Central memory CD4-positive, alpha-beta T cell (primary cell): ENCODE measurements at places on chromosomes 3 and 15.

DNA sequence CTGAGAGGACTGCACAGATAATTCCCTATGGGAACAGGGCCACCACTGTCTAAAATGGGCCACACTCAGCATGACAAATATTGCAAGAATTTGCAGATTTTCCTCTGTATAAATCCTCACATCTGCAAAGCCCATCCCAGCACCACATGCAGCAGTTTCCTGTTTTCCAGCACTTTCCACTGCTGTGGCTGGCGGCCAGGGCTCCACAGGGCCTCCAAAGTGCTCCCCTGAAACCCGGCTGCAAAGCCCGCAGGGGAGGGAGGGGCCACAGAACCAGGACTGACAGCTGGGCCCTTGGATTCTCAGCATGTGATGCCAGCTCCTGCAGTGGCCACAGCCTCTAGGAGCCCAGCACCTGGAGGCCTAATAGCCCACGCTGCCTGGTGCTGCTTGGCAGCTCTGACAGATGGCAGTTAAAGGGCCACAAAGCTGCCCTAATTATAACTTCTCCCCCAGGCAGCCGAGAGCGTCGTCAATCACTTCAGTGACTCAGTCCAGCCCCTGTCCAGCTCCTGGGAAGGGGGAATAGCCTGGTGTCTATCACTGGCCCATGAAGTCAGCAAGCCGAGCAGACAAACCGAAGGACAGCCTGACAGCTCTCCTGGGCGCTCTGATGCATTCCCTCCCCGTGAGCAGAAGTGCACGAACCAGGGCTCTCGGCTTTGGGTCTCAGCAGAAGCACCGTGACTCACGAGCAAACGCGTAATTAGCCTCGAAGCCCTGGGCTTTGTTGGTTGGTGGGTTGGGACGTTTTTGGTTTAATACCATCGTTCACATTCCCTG, 4.7 kb downstream of the LRRC15 start:
- DNase-seq = no peak

GRCh38 chr15:96086164-96086563, 244.3 kb upstream of the NR2F2 start:
- DNase-seq = no peak

DNA sequence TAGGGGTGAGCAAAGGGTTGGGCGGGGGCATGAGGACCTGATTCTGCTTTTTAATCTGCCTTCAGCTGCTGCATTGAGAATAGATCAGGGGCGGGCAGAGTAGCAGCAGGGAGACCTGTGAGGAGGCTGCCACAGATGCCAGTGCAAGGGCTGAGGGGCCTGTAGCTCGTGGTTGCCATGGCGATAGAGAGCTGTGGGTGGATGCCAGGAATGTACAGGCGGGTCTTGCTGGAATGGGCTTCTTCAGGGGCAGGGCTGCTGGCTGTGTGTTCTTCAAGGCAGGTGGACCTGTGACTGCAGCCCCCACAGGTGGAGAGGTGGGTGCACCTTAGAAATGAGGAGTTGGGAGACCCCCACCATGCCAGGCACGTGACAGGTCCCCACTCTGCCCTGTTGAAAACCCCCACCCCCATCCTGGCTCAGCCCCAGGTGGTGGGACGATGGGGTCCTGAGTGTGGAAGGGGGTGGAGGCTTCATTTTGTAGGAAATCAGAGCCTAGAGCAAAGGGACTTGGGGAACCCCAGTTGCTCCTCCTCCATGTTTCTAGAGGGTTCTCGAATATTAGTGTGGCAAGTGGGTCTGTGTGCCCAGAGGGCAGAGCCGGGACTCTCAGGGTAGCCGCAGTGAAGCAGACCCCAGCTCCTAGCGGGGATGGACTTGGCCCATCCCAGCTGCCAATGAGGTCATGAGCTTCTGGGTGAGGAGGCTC, 38.3 kb downstream of the SLC6A6 start:
- DNase-seq = no peak

- DNase-seq = no peak
These were observed 139.1 kb downstream of the SAMMSON start for GRCh38 chr3:70138606-70139005.

DNA sequence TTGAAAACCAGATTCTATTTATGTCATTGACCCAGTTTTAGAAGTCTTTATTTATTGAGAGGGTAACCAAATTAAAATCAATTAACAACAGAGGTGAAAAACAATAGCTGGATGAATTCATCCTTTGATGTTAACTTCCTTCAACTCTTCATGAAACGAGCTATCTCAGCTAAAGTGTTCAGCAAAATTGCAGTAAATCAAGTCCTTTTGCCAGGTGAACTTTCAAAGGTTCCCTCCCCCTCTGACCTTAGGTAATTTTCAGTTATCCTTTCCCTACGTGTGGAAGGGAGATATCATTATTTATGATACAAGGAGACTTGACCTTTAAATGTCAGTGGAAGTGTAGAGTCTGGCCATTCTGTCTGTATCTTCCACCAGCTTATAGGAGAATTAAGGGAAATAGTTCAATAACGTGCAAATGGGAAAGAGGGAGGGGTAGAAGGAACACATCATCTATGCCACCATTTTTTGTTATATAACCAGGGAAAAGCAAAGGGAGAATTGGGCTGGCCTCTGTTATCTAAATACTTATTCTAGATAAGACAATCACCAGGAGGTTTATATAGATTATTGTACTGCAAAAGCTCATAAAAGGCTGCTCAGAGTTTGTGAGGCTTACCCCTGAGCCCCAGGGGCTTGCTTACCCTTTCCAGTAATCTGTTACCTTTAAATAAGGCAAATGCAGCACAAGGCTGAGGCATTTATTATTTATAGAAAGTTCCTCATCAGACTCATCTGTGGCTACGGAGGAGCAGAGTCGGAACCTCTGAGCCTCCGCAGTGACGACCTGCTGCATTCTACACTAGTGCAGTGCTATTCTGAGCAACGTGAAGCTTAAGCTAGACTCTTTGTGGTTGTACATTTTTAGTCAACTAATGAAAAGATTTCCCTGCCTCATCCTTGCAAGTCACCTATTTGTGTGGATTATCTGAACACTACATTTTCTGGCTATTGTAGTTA, 97.7 kb upstream of the ZBED2 start:
- DNase-seq = no peak

- DNase-seq = no peak
These were observed 165.4 kb upstream of the ZPLD1 start for GRCh38 chr3:102269406-102269805.

- no peak for DNase-seq
These were observed 45.0 kb downstream of the KLF13 start for GRCh38 chr15:31371520-31372240.

DNA sequence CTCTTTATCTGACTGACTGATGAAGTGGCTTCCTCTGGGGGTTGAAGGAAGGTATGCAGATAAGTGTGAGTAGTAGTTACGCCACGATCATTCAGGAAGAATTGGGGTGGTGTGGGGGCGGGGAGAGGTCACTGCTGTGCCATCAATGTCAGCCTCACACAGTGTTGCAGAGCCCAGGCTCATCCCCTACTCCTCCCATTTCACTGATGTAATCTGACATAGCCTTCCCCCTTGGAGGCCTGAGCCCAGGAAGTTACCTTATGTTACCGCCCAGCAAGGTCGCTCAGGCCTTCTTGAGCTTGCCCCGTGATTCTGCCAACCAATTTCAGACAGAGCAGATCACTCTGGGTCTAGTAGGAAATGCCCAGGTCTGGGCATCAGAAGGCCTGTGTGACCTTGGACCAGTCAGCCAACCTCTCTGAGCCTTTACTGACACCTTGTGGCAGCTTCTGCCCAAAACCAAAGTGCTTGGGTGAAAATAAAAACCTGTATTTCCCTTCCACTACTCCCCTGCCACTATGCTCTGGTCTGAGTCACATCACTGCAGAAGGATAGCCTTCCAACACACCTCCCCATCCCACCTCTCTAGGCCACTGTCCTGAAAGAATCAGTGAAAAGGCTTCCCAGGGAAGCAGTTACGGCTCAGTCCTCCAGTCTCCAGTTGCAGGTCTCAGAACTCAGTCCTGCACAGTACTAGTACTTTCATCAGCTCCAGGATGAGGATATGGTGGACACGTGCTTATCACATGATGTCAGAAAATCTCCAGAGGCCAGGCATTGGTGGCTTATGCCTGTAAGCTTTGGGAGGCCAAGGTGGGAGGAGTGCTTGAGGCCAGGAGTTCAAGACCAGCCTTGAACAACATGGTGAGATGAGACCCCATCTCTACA, 28.1 kb upstream of the INSYN1 start:
- DNase-seq = no peak

DNA sequence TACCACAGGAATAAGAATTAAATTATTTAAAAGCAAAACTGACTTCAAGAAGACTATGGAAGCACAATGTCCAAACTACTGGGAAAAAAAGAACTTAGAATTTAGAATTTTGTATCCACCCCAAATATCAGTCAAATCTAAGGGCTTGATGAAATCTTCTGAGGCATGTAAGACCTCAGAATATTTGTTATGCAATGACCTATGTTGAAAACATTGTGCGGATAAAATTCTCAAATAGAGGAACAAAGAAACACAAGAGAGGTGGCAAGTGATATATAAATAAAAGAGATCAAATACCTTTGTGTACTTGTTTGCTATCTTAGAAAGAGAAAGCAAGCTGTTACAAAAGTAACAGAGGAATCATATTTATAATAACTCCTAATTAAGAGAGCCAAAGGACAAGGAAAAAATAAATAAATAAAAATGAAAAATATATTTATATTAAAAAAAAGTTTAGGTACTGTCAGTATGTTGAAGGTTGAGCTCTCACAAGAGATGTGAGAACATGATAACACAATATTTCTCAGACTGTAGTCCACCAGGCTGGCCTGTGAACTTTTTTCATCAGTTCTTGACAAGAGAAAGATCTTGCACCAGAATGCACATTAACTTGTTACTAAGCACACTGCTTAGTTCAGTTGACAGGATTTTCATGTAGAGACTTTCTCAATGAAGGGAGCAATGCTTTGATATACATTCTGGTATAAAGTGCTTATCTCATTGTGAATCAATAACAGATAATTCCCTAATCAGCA, 50.0 kb downstream of the CPA3 start:
- DNase-seq = no peak

DNA sequence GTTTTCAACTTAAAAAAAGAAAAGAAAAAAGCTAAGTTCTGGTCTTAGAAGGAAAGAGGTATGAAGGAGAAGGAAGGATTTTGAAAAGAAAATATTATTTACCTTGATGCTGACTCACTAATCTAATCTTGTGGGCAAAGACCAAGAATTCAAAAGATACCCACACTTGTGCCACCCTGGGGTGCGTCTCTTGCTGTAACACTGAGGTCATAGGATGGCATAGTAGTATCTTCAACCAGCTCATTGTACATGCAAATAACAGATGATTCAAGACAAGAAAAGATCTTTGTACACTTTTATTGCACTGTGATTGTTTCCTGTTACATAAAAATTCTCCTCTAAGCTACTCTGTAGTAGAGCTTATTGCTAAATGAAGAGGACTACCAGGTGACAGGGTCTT, 17.3 kb downstream of the PLS1 start:
- no peak for DNase-seq

DNA sequence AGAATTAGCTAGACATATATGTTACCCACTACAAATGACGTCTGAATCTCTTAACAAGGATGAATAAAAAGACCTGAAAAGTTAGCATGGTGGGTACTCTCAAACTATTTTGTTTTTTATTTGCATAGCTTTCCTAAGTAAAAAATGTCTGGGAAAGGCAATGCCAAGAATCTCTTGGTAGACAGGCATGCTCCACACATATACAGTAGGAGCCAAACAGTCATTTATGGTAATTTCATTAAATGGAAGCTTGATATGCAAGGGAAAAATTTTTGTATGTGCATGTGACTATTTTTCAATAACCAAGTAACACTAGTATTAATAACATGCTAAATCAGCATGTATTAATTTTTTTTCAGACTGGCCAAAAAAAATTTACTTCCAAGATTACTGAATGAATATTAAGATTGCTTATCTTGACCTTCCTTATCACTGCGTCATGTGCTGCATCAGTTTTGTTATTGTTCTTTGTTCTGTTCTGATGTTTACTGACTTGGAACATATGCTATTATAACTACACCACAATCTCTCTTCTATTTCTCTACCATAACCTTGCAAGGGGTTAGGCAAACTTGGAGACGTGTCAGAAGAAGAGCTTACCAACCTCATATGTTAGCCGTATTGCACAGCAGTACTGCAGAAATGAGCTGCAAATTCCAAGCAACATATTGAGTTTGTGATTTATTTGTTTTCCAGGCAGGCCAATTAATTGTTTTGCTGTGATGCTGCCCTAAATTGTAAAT, 255.3 kb downstream of the RBMS3 start:
- DNase-seq = no peak

DNA sequence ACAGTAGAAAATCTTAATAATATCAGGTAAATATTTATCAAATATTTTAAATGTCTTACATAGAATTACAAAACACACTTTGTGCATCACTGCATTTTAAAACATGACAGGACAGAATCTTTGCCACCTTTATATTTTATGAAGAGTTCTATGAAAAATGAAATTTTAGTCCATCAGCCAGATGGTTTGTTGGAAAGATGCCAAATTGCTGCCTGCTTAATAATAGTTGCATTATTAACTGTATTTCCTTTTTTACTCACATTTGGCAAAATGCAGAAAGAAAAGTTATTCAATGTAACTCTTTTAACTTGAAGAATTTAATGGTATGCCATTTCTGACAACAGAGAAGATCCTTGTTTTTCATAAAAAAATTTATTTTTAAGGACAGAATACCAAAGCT, 1271.6 kb downstream of the NSUN3 start:
- DNase-seq = no peak

GRCh38 chr3:171704002-171704401, 106.3 kb downstream of the PLD1 start:
- no peak for DNase-seq

DNA sequence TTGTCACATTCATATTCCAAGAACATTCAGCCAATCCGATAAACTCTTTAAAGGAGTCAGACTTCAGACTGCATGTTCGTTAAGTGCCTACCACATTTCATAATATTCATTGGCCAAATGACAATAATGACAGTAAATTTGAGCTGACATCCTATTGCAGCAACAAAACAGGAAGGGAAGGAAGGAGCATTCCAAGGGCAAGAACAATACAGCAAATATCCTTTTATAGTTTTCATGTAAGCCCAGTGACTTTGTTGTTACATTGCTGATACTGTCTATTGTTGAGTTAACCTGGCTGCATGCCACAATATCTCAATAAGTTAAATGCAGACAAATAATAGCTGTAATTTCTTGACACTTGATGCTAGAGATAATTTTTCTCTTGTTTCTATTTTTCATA, 16.4 kb upstream of the CBLB start:
- no peak for DNase-seq
